Cardiac muscle cell (in vitro differentiated cells and primary cell): ENCODE measurements at places on chromosomes 5 and 9.
A peak's percentile ranks its signal among the peaks of the same experiment; 100 is the strongest.

GRCh38 chr5:158676642-158677469, 422.9 kb downstream of the EBF1 start:
- H3K4me1 ChIP-seq: no peaks in the 10 kb centered on the region
- no peak overlapping the region for H3K27ac ChIP-seq
- no peaks in the 10 kb centered on the region for H3K36me3 ChIP-seq
- H3K4me3 ChIP-seq: no peak overlapping the region
- no peaks in the 10 kb centered on the region for H3K27me3 ChIP-seq

GRCh38 chr5:171236651-171237050, 72.4 kb upstream of the TLX3 start:
- no peaks in the 10 kb centered on the region for H3K4me1 ChIP-seq
- DNase-seq: no peak
- H3K27me3 ChIP-seq: no peaks in the 10 kb centered on the region
- H3K27ac ChIP-seq: no peak overlapping the region
- no peaks in the 10 kb centered on the region for H3K36me3 ChIP-seq

GRCh38 chr9:20286969-20287368, 335.3 kb downstream of the MLLT3 start:
- H3K27ac ChIP-seq: no peak overlapping the region
- no peaks in the 10 kb centered on the region for H3K36me3 ChIP-seq
- no peaks in the 10 kb centered on the region for H3K27me3 ChIP-seq

DNA sequence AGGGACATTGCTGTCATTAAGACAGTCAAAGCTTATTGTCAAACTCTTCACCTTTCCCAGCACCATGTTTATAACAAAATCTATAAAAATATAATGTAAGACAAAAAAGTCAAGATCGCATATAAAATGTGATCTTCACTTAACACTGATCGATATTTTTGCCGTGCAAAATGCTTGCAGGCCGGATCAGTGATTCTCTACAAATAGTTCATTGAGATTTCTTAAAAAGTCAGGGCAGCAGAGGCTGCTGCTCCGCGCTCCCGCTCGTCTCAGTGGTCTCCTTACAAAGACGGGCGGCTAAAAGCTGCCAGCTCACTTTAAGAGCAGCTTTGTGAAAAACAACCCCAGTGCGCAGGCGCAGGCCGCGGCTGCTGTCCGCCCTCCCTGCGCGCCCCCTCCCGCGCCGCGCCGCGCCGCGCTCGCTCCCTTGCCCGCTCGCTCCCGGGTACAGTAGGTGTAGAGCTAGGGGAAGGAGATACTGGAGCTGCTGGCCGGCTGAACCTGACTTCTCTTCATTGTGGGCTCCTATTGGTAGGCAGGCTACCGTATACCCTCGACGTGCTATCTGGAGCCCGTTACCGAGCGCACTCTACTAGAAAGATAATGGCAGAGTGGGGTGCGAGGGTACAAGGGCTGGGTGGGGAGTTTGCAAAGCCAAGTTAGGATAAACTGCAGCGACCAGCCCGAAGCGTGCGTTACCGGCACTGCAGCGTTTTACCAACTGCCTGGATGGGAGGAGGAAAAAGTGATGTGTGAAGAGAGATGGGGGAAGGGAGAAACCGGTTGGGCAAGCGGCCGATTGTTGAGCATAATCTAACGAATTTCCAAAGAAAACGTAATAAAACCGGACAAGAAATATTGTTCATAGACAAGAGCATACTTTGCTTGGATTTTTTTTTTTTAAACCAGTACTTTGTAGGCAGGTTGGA, at the start of gene ARRDC3:
Gene ARRDC3 (minus strand): TSS at position 291 of the 929 bp plus-strand sequence. CDS start 225 bp downstream, at position 66.
- no peaks in the 10 kb centered on the region for H3K27me3 ChIP-seq
- peak; percentile 97 for DNase-seq
- peaks cover under 1% of the 10 kb centered on the region for H3K36me3 ChIP-seq
- H3K27ac ChIP-seq: peak within 1 kb of the TSS; percentile 97

GRCh38 chr9:107816561-107817021, 327.0 kb upstream of the KLF4 start:
- H3K27ac ChIP-seq: no peak overlapping the region
- peaks cover 69% of the 10 kb centered on the region for H3K27me3 ChIP-seq
- H3K4me3 ChIP-seq: no peak overlapping the region

GRCh38 chr9:127005770-127006314, 91.3 kb downstream of the RALGPS1 start:
- H3K4me1 ChIP-seq: no peaks in the 10 kb centered on the region
- H3K4me3 ChIP-seq: no peak overlapping the region
- H3K27me3 ChIP-seq: no peaks in the 10 kb centered on the region
- H3K36me3 ChIP-seq: no peaks in the 10 kb centered on the region
- no peak overlapping the region for H3K27ac ChIP-seq

- DNase-seq: no peak
- no peaks in the 10 kb centered on the region for H3K4me1 ChIP-seq
- no peak overlapping the region for H3K4me3 ChIP-seq
- no peak overlapping the region for H3K27ac ChIP-seq
- H3K27me3 ChIP-seq: no peaks in the 10 kb centered on the region
- no peaks in the 10 kb centered on the region for H3K36me3 ChIP-seq
Measured at GRCh38 chr9:36832164-36832795, 201.8 kb downstream of the PAX5 start.

DNA sequence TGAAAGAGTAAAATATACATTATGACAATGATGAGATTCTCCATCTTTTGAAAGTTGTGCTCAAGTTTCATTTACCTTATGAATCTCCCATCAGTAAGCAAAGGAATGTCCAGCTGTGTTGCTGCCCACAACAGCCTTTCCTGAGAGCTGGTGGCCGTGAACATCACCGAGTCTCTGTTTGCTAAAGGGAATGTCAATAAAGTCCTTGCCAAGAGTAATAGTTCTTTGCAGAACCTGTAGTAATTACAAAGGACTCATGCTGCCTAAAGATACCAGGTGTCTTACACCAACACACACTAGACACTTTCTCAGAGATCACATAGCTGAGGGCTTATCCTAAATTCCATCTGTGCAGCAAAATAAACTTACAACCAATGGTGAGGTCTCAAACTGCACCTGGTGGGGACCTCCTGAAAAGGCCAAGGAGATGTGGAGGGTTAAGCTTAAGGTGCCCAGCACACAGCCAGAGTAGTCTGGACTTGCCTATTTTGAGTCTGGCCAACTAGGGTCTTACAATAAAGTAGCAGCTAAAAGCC, 111.1 kb upstream of the DAPK1 start:
- H3K27ac ChIP-seq: no peak overlapping the region
- H3K4me1 ChIP-seq: no peaks in the 10 kb centered on the region
- H3K27me3 ChIP-seq: no peaks in the 10 kb centered on the region
- H3K36me3 ChIP-seq: no peaks in the 10 kb centered on the region
- no peak for DNase-seq

- DNase-seq: peak; percentile 49
- H3K36me3 ChIP-seq: no peaks in the 10 kb centered on the region
Measured at GRCh38 chr9:108838017-108838416, 17.8 kb downstream of the ACTL7B start.

GRCh38 chr9:125593581-125594222, 113.3 kb downstream of the MAPKAP1 start:
- no peak overlapping the region for H3K4me3 ChIP-seq
- H3K27me3 ChIP-seq: no peaks in the 10 kb centered on the region
- no peak for DNase-seq
- H3K4me1 ChIP-seq: peaks cover 4% of the 10 kb centered on the region
- peak overlapping the region; percentile 32 for H3K27ac ChIP-seq

DNA sequence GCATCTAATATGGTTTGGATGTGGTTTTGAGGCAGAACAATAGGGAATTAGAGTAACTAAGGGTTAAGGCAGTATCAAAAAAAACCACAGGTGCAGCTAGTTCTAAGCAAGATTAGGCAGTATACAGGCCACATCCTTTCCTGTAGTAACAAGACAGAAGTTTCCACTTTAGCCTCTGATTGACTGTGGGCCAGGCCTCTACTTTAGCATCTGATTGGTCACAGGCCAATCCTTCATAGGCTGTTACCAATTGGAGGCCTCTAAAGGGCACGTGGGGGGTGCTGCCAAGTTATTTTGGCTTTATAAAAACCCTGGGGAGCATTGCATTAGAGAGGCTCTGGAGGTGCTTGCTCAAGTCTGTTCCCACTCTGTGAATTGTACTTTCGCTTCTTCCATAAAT, 144.1 kb upstream of the ST8SIA4 start:
- H3K4me1 ChIP-seq: no peaks in the 10 kb centered on the region
- DNase-seq: no peak
- no peak overlapping the region for H3K4me3 ChIP-seq

- no peak overlapping the region for H3K4me3 ChIP-seq
- no peak overlapping the region for H3K27ac ChIP-seq
- H3K4me1 ChIP-seq: no peaks in the 10 kb centered on the region
- no peaks in the 10 kb centered on the region for H3K27me3 ChIP-seq
Measured at GRCh38 chr9:8732367-8733075, 932.9 kb upstream of the DMAC1 start.

- H3K27me3 ChIP-seq: no peaks in the 10 kb centered on the region
- no peak overlapping the region for H3K27ac ChIP-seq
- H3K36me3 ChIP-seq: no peaks in the 10 kb centered on the region
- DNase-seq: peak; percentile 54
Measured at GRCh38 chr5:78008356-78008967, 232.3 kb upstream of the TBCA start.

DNA sequence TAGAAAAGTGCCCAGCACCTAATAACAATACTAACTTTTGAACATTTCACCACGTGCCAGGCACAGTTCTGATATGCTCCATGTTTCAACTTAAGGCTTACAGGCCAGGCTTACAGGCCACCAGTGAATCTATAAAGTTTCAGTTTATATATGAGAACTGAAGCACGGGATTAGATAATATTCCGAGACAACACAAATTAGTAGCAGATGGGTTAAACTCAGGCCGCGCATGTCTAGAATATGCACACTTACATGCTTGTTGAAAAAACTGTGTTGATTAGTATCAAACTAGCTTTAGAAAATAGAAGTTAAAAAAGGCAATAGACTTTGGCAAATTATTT, 587.9 kb downstream of the MTRR start:
- H3K27ac ChIP-seq: peak overlapping the region; percentile 84
- no peaks in the 10 kb centered on the region for H3K4me1 ChIP-seq
- H3K27me3 ChIP-seq: no peaks in the 10 kb centered on the region
- no peak for DNase-seq

DNA sequence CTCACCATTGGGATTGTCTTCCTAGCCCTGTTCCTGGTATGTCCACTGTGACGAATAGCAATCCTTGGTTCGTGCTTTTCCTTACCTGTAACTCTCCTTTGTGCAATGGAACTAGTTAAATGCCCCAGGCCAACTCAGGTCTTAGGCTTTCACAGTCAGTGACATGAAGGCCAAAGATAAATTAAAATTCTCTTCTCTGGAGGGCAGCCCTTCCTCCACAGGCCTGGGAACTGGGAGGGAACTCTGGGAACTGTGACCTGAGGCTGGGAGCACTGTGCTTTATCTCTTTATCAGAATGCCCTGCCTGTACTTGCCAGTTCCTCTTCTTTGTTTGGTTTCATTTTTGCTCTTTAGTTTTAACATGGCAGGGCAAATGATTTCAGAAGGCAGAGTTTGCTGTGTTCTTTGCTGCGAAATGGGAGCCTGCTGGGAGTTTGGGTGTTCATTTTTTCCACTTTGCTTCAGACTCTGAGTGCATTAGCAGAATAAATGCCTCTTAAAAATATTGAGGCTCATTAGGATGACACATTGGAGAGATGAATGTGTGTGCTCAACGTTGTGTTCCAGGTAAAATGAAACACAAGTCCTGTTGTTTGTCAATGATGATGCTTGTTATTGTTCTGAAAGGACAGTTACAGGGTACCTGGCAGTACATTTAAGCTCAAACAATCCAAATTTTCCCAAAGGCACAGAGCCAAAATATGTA, 118.1 kb downstream of the NUDT12 start:
- H3K27me3 ChIP-seq: no peaks in the 10 kb centered on the region
- no peak for DNase-seq
- peaks cover 20% of the 10 kb centered on the region for H3K4me1 ChIP-seq
- peak overlapping the region; percentile 52 for H3K27ac ChIP-seq
- H3K36me3 ChIP-seq: no peaks in the 10 kb centered on the region

DNA sequence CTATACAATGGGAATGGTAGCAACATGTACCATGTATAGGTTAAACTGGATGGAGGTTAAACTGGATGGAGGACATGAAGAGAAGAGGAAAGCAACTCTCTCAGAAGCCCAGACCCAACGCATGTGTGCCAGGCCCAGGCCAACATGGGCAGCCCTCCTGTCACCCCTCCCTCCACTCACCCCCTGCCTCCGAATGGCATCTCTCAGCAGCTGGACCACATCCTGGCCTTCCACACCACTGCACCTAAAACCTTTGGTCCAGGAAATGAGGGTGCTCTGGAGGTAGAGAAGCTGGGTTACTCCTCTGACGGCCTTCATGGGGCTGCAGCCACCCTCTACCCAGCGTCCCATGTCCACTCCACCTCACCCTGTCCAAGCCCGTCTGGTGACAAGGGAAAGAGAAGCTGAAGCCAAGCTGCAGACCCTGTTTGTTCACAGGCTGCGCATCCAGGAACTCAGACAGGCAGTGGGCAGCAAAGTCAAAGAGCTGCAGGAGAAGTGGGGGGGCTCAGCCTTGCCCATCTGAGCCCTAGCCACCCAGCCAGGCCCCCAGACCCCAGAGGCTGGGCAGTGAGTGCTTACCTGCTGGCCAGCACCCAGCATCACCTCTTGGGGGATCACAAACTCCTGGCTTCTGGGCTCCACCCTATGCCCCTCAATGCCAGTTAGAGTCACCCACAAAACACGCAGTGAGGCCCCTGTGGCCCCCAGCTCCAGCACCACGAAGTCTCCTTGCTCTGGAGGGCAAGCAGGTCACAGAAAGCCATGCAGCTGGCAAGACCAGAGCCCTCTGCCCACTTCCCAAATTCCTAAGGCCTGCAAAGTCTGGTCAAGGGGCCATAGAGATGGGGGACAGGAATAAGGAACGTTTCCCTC, 8.5 kb downstream of the HK3 start:
- no peaks in the 10 kb centered on the region for H3K27me3 ChIP-seq
- H3K4me1 ChIP-seq: no peaks in the 10 kb centered on the region
- H3K4me3 ChIP-seq: no peak overlapping the region
- no peak for DNase-seq

- no peaks in the 10 kb centered on the region for H3K4me1 ChIP-seq
- no peak overlapping the region for H3K27ac ChIP-seq
- H3K27me3 ChIP-seq: no peaks in the 10 kb centered on the region
- no peak for DNase-seq
- no peak overlapping the region for H3K4me3 ChIP-seq
Measured at GRCh38 chr9:12817702-12818101, 42.9 kb downstream of the LURAP1L start.

GRCh38 chr9:83219924-83220438, 157.0 kb upstream of the RASEF start:
- peak overlapping the region; percentile 70 for H3K4me3 ChIP-seq
- peak overlapping the region; percentile 34 for H3K27ac ChIP-seq
- peaks cover 22% of the 10 kb centered on the region for H3K4me1 ChIP-seq
- H3K36me3 ChIP-seq: no peaks in the 10 kb centered on the region
- no peaks in the 10 kb centered on the region for H3K27me3 ChIP-seq

- no peak for DNase-seq
- no peak overlapping the region for H3K4me3 ChIP-seq
- H3K27ac ChIP-seq: no peak overlapping the region
- no peaks in the 10 kb centered on the region for H3K4me1 ChIP-seq
Measured at GRCh38 chr9:119868694-119869093, 499.5 kb upstream of the BRINP1 start.

DNA sequence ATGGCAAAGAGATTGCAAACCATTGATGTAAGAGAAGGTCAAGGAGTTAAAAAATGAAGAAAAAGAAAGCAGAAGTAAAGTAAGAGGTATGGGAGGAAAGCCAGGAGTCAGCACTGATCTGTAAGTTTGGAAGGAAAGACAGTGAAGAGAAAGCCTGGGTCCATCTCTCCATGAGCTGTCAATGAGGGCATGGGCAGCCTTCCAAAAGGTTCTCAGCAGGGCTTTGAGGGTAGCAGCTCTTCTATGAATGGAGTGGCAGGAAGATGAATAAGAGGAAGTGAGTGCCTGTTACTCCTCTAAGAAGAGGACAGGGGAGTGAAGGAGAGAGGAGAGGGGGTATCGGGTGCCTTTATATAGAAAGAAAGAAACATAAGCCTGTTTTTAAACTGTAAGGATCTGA, 97.1 kb downstream of the ADCY2 start:
- DNase-seq: no peak
- no peak overlapping the region for H3K27ac ChIP-seq
- no peaks in the 10 kb centered on the region for H3K4me1 ChIP-seq
